ENCODE measurements at places on chromosomes 2 and 18. TPM values are rescaled to one million over a fixed set of nuclear protein-coding genes. Genes with fewer than 3 reads are reported as not detected.

The POTEC gene
- total RNA-seq, result not detected

The CSRNP3 gene
- total RNA-seq, result 1.5 TPM

The MC5R gene
- total RNA-seq, result not detected

The ASPRV1 gene
- total RNA-seq, result not detected

Data from cardiac atrium fibroblast (primary cell).